ENCODE measurements at places on chromosomes 2 and 18. TPM values are rescaled to one million over a fixed set of nuclear protein-coding genes. Genes with fewer than 3 reads are reported as not detected.

SOWAHC gene
- total RNA-seq: 20.7 TPM

TOGARAM2 gene
- 0.62 TPM for total RNA-seq

PKP4 gene
- 57.9 TPM for total RNA-seq

DNA sequence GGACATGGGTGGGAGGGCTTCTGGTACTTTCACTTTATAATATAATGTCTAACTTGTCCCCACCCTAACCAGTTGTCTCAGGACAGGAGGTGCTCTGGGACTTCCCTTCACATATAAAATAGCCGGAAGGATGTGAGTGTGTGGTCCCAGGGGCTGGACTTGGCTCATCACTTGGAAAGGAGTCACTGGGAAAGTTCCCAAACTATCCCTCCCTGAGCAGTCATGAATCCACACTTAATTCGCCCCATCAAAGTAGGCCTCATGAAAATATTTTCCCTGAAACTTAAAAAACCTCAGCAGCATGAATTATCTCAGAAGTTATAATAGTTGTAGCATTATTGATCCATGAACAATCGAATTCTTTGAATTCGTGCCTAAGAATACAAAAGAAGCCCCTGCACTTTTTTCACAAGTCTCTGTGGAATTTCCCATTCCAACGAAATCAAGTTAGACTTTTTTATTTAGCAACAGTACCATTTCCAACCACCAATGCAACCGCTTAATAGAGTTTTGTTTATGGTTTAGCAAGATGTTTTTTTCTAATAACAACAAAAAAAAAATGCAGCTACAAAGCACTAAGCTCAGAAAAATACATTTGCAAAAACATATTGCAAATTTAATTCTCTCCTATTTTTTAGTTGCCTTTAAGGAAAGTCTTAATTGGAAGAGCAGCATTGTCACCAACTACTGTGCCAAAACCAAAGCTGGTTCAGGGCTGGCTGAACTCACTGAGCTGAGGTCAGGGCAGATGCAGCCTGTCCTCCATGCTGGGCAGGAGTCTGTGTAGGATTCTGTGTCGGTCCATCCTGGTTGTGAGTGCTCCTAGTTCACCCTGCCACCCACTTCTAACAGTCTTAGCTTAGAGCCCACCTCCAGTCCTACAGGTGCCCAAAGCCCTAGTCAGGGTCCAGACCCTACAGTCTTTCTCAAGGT is 68.8 kb upstream of the SPTBN1 start:
- H3K4me3 ChIP-seq: no peak overlapping the region
- no peaks in the 10 kb centered on the region for H3K27me3 ChIP-seq
- no peaks in the 10 kb centered on the region for H3K4me1 ChIP-seq
- peak overlapping the region; percentile 31 for H3K27ac ChIP-seq
- no peaks in the 10 kb centered on the region for H3K36me3 ChIP-seq

DNA sequence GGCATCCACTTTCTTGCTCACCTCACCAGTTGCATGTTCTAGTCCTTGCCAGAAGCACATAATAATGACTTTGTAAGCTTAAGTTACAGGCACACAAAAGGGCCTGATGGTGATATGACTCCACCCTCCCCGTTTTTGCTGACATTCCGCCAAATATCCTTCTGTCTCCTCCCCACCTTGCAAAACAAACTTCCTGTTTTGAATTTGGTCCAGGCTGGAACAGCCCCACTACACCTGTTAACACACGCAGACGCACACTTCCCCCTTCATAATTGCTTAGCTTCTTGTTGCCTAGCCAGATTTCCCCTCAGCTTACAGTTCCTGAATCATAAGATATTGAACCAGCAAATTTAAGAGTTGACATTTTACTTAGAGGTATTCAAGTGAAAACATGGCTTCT is at the start of gene MGAT5:
MGAT5 (plus strand) TSS at position 269 of the 400 bp plus-strand sequence. CDS start 332 bp downstream, outside the sequence.
- H3K4me3 ChIP-seq: no peak within 1 kb of the TSS
- DNase-seq: peak; percentile 56
- H3K27me3 ChIP-seq: no peaks in the 10 kb centered on the region
- H3K27ac ChIP-seq: no peak within 1 kb of the TSS

DNA sequence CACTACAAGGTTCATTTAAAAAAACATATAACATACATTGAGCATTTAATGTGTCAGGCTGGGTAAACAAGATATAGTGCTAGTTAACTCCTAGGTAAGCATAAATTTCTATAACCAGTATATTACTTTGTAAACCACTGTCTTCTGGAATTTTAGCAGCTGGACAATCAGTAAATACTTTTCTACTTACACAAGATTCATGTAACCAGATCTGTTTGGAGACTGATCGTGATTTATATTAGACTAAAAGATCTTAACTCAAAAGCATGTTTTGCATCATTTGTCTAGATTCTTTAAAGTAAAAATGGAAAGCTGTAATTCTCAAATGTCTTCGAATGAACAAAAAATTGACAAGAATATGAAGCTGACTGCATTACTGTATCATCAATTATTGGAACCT is 941 bp upstream of the SGO2 start:
- H3K27ac ChIP-seq: no peak overlapping the region
- no peaks in the 10 kb centered on the region for H3K4me1 ChIP-seq
- H3K27me3 ChIP-seq: no peaks in the 10 kb centered on the region
- DNase-seq: no peak
- peak overlapping the region; percentile 60 for H3K4me3 ChIP-seq

GRCh38 chr2:190533968-190534309 is 583 bp downstream of the NEMP2 start:
- H3K27me3 ChIP-seq: no peaks in the 10 kb centered on the region
- DNase-seq: no peak
- peak overlapping the region; percentile 90 for H3K27ac ChIP-seq
- H3K4me3 ChIP-seq: peak overlapping the region; percentile 72

DNA sequence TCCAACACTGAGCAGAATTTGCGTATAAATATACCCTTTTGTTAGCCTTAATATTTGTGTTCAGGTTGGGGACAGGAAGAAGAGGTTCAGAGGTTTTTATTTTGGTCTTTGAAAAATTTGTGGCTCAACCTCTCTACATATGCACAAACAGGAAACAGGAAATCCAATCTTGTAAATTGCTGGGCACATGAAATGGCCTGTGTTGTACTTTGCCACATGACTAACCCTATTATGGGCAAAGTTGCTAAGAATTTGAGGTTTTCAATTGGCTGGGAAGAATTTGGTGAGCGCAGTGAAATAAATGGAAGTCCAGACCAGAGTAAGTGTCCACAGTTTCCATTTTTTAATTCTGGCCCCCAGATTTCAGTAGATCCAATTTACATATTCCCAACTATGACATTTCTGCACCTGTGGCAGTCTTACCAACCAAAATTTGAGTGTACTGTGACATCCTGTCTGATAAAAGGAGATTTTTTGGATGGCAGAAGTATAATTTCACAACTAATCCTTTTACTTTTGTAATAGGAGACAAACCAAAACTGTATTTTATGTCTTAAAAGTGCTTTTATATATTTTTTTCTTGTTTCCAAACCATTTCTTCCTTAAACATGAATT is 63.6 kb downstream of the COX7A2L start:
- H3K27ac ChIP-seq: no peak overlapping the region
- no peaks in the 10 kb centered on the region for H3K27me3 ChIP-seq
- H3K4me1 ChIP-seq: no peaks in the 10 kb centered on the region
- no peak overlapping the region for H3K4me3 ChIP-seq
- H3K36me3 ChIP-seq: no peaks in the 10 kb centered on the region

GRCh38 chr18:37361335-37362157 is 204.1 kb downstream of the CELF4 start:
- no peaks in the 10 kb centered on the region for H3K36me3 ChIP-seq
- no peaks in the 10 kb centered on the region for H3K4me1 ChIP-seq
- H3K27ac ChIP-seq: no peak overlapping the region
- no peak overlapping the region for H3K4me3 ChIP-seq

DNA sequence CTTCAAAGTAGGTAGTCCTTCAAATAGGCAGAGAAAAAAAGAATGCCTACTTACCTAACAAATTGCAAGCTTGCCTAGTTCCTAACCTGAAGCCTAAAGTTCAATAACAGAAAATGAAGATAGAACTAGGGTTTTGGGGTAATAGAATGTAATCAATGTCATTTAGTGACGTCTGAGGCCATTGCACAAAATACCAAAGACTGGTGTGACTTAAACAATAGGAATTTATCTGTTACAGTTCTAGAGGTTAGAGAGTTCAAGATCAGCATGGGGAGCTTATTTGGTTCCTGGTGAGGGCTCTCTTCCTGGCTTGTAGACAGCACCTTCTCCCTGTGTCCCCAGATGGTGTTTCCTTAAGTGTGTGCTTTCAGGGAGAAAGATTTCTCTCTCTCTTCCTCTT is 4.7 kb upstream of the NPC1 start:
- H3K36me3 ChIP-seq: no peaks in the 10 kb centered on the region
- H3K27me3 ChIP-seq: no peaks in the 10 kb centered on the region
- no peak overlapping the region for H3K27ac ChIP-seq
- H3K4me3 ChIP-seq: no peak overlapping the region

DNA sequence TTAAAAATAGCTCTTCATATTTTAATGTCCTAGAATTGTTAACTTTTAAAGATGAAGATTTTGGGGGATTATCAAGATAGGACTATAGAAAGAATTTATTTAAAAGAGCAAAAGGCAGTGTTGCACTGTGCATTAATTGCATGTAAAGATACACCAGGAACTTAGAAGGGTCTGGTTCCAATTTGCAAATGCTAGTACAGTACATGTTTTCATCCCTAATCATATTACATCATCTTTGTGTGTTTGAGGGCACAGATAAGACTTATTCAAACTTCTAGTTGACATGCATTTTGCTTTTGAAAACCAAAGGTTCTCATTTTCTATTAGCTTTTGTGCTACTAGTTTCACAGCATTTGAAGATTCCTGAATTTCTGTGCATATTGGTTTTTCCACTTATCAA is 231.7 kb upstream of the LYPD1 start:
- H3K27ac ChIP-seq: no peak overlapping the region
- H3K36me3 ChIP-seq: no peaks in the 10 kb centered on the region
- DNase-seq: no peak
- H3K4me3 ChIP-seq: no peak overlapping the region
- no peaks in the 10 kb centered on the region for H3K27me3 ChIP-seq

GRCh38 chr2:73893764-73894474 is 1.1 kb downstream of the ACTG2 start:
- no peaks in the 10 kb centered on the region for H3K4me1 ChIP-seq
- H3K4me3 ChIP-seq: peak overlapping the region; percentile 29
- DNase-seq: no peak
- H3K36me3 ChIP-seq: no peaks in the 10 kb centered on the region
- H3K27ac ChIP-seq: peak overlapping the region; percentile 67

DNA sequence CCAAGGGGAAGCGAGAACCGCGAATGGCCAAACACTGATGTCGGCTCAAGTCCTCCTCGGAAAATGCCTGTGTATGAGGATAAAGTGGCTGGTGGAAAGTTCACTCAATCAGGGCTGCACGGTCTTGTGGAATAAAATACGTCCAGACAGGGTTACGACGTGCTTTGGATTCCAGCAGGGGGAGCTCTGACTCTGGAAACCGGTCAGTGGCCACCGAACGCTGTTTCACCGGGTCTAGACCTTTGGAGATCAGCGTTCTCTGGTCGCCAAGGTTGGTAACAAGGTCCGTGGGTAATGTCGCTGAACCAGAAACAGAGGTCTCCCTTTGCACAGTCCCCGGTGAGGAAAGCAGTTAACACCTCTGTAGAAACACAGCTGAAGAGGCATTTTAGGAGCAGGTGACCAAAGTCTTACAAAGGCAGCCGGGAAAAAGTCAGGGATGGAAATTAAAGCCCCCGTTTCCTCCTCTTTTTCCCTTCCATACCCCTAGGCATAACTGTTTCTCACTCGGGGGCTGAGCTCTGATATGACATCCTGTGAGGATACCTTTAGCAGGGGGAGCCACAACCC is 47.8 kb downstream of the CDCA7 start:
- no peak overlapping the region for H3K4me3 ChIP-seq
- H3K36me3 ChIP-seq: no peaks in the 10 kb centered on the region
- no peak overlapping the region for H3K27ac ChIP-seq
- no peaks in the 10 kb centered on the region for H3K4me1 ChIP-seq
- peak; percentile 74 for DNase-seq
- no peaks in the 10 kb centered on the region for H3K27me3 ChIP-seq

DNA sequence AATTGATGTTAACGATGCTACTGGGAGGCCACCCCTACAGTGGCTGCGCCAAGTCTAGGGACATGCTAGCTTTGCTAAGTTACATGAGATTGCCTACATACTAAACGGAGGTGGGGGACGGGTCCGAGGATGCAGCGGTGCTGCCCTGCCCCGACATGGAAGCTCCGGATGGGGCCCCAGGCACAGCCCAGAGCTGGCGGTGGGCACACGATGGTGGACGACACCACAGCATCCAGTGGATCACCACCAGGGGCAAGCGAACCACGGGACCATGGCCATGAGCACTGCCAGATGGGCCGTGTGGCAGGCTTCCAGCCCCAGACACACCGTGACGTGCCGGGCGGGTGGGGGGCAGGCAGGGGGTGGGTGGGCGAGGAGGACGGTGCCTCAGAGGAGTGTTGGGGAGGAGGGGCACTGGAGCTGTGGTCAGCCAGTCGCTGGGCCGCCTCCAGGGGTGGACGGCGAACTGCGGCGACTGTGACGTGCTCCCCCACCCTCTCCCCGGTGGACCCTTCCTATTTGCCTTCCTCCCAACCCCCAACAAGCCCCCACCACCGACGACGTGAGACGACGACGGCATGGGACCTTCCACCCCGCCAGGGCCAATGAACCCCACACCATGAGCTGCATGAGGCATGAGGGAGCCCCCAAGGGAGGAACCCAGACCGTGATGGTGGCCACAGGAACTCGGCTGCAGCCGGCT is 90.6 kb upstream of the ANKRD30BL start:
- H3K4me3 ChIP-seq: no peak overlapping the region
- H3K27ac ChIP-seq: no peak overlapping the region
- DNase-seq: no peak
- H3K27me3 ChIP-seq: no peaks in the 10 kb centered on the region

- H3K4me3 ChIP-seq: no peak overlapping the region
- no peak overlapping the region for H3K27ac ChIP-seq
- H3K36me3 ChIP-seq: no peaks in the 10 kb centered on the region
- no peak for DNase-seq
These were observed 144.1 kb upstream of the STK17B start for GRCh38 chr2:196315388-196316049.

- no peak overlapping the region for H3K27ac ChIP-seq
- H3K36me3 ChIP-seq: no peaks in the 10 kb centered on the region
- no peak overlapping the region for H3K4me3 ChIP-seq
- H3K27me3 ChIP-seq: no peaks in the 10 kb centered on the region
- H3K4me1 ChIP-seq: no peaks in the 10 kb centered on the region
- no peak for DNase-seq
These were observed 19.1 kb upstream of the MC4R start for GRCh38 chr18:60391571-60392226.

DNA sequence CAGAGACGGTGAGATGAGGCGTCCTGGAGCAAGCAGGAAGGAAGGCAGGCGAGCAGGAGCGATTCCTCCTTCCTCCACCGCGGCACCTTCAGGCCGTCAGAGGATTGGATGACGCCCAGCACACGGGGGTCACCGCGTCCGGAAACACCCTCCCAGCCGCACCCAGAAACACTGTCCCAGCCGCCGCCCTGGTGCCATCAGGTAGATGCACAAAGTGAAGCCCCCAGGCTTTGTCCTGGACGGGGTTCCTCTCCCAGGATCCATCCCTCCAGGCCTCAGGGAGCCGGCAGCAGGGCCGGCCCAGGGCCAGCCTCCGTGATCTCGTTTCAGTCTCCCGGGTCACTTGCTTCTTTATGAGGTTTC is 31.5 kb downstream of the RTP5 start:
- peak overlapping the region; percentile 45 for H3K27ac ChIP-seq
- H3K4me1 ChIP-seq: peaks cover 2% of the 10 kb centered on the region
- no peaks in the 10 kb centered on the region for H3K27me3 ChIP-seq
- H3K36me3 ChIP-seq: no peaks in the 10 kb centered on the region
- H3K4me3 ChIP-seq: no peak overlapping the region
